ENCODE measurements at places on chromosomes 12 and 14. TPM values are rescaled to one million over a fixed set of nuclear protein-coding genes. Genes with fewer than 3 reads are reported as not detected.

DNA sequence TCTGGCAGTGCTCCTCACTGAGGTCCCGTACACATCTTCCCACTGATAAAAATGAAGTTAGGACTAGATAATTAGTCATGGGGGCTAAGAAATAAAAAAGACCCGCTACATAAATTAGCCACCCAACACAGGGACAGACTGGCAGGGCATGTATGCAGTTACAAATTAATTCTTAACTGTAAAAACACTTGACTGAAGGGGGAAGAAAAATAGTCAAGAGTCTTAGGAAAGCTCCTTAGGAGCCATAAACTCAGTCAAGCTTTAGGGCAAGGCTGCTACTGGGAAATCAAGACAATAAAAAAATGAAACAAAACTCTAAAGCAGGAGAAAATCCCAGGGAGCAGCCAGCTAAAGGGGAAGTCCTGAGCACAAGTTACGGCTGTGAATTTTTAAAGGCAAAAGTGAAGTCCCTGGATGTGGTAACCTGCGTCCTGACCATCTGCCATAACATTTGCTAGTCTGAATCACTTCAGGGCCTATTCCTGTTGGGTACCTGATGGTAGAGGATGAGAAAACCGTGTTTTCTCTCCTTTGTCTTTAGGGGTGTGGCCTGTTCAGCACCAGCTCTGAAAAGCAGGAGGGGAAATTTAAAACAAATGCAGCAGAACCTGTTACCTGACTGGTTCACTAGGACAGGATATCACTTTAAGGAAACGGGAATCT, 7.5 kb upstream of the NPFF start:
- DNase-seq, result no peak

The ITGA7 gene
- polyA plus RNA-seq, result 26.2 TPM

GRCh38 chr12:58395056-58395455, 453.7 kb downstream of the ATP23 start:
- DNase-seq, result no peak

The PPP1R36 gene
- polyA plus RNA-seq, result 2.8 TPM

The SLC7A8 gene
- 210 TPM for polyA plus RNA-seq

- peak; percentile 24 for DNase-seq
These were observed 57.4 kb downstream of the FAM222A start for GRCh38 chr12:109770861-109771670.

GRCh38 chr12:26455936-26456574, 260.7 kb downstream of the SSPN start:
- no peak for DNase-seq

GRCh38 chr14:62409169-62409568, 636.1 kb downstream of the KCNH5 start:
- no peak for DNase-seq

The CLEC4D gene
- not detected for polyA plus RNA-seq

- DNase-seq, result no peak
These were observed 348.3 kb downstream of the GALC start for GRCh38 chr14:87644689-87645088.

The NAV3 gene
- 0.34 TPM for polyA plus RNA-seq

- DNase-seq, result no peak
These were observed 4.6 kb upstream of the OTUB2 start for GRCh38 chr14:94021416-94022157.

The DBX2 gene
- not detected for polyA plus RNA-seq

The PIWIL1 gene
- polyA plus RNA-seq, result 0.15 TPM

The KLHDC1 gene
- polyA plus RNA-seq, result 2.3 TPM

The PLCZ1 gene
- polyA plus RNA-seq, result not detected

DNA sequence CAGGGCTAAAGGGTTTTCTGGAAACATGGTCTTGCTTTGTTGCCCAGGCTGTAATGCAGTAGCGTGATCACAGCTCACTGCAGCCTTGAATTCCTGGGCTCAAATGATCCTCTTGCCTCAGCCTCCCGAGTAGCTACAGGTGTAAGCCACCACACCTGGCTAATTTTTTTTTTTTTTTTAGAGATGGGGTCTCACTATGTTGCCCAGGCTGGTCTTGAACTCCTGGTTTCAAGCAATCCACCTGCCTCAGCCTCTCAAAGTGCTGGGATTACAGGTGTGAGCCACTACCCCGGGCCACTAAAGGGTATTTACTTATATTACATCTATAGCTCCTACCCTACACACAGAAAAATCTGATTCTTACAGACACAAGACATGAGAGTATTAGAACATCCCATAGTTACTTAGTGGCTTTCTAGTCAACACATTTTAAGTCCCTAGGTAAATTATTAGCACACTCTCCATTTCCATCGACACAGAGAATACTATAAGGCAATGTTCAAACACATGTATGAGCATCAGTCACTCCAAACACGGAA, 6.2 kb upstream of the DCAF11 start:
- DNase-seq, result no peak

The POLE2 gene
- polyA plus RNA-seq, result 0.58 TPM

The TBX5 gene
- polyA plus RNA-seq, result not detected

DNA sequence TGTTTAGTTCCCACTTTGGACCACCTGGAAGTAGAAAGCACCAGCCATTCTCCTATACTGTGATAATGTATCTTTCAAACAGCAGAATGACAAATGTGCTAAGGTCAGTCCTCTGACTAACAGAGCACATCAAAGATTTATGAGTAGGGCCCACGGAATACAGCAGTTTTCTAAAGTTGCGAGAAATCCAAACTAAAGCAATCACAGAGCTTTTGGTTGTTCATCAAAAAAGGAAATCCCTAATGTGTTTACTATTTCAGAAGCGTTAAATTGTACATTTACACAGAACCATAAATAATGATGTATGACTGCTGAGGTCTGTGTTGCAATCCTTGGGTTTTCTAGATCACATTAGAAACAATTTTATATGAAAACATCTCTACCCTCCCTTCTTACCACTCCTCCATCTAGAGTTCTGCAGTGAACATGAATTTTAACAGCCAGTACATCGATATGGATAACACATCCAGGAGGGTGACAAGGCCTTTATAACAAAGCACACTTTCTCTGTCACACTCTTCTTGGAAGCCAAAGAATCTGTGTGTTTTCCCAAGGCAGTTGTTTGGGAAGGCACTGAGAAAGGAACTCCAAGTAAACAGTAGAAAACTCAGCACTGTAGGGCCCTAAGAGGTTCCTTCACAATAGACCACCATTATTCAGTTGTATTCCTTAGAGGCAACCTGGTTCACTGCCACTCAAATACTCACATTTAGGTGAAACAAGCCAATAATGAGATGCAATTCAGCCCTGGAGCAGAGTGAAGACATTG, 7.3 kb downstream of the KITLG start:
- DNase-seq, result no peak

- DNase-seq, result no peak
These were observed 268.2 kb downstream of the ADGRD1 start for GRCh38 chr12:131221957-131222328.

DNA sequence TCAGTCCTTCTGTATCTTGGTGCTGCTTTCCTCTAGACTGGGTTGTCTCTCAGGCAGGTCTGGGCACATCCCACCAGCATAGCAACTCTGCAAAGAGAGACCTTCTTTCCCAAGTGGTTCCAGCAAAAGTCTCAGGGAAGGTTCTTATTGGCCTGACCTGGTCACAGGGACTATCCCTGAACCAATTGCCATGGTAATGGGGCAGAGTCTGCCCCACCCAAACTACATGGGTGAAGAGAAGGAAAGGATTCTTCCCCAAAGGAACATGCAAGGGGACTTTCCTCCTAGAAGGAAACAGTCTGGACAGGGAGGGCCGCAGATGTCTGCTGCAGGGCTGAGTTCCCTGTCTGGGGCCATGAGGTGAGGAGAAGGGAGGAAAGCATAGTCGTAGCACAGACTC, 122.2 kb upstream of the NCOR2 start:
- no peak for DNase-seq

The KRT79 gene
- polyA plus RNA-seq, result not detected

- DNase-seq, result peak; percentile 86
These were observed 132.4 kb upstream of the PZP start for GRCh38 chr12:9340422-9341259.

GRCh38 chr14:58746261-58746660, 108.5 kb downstream of the DACT1 start:
- no peak for DNase-seq

DNA sequence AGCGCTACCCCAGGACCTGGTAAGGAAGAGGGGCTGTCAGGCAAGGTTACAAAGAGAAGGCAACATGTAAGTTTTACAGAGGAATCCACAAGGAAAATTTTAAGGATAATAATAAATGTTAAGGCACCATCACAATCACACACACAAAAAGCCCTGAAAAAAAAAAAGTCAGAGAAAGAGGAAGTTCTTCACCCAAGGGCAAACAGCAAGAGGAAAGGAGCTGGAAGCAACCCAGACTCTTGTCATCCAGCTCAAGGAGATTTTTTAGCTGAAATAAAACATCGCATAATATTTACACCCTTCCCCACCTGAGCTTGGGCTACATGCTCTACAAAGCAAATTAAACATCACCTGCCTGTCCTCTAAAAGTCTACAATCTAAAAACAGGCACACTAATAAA, 9.5 kb downstream of the SPTB start:
- DNase-seq, result no peak

The DAD1 gene
- 523 TPM for polyA plus RNA-seq

Measured in kidney (tissue), 22 donors.